K562 (cell line): ENCODE measurements at places on chromosomes 16 and 17.

DNA sequence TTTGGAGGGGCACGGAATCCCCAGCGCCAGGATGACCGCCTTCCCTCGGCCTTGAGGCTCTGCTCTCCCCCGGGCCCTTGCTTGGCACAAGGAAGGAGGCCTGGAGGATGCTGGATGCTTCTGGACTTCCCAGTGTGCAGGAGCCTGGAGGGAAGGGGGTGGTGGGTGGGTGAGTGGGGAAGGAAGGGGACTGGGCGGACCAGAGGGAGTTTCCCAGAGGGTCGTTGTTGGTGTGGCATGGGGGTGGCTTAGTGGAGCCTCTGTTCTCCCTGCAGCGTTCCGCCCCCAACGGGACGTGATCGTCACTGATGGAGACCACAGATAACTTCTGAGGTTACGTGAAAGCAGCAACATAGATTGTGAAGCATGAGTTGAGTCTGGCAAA is 140.0 kb downstream of the IRF8 start:
- no peak for DNase-seq

- no peak for DNase-seq
Observed at GRCh38 chr17:76542984-76543383, 3.1 kb downstream of the PRCD start.

- DNase-seq: peak; percentile 87
Observed at GRCh38 chr17:82065638-82066303, at the start of gene DUS1L. TSS of gene DUS1L (minus strand) at chr17:82065804. CDS start at chr17:82065059, 745 bp downstream.

GRCh38 chr17:78780335-78780734 is 1.7 kb downstream of the CYTH1 start:
- no peak for DNase-seq

DNA sequence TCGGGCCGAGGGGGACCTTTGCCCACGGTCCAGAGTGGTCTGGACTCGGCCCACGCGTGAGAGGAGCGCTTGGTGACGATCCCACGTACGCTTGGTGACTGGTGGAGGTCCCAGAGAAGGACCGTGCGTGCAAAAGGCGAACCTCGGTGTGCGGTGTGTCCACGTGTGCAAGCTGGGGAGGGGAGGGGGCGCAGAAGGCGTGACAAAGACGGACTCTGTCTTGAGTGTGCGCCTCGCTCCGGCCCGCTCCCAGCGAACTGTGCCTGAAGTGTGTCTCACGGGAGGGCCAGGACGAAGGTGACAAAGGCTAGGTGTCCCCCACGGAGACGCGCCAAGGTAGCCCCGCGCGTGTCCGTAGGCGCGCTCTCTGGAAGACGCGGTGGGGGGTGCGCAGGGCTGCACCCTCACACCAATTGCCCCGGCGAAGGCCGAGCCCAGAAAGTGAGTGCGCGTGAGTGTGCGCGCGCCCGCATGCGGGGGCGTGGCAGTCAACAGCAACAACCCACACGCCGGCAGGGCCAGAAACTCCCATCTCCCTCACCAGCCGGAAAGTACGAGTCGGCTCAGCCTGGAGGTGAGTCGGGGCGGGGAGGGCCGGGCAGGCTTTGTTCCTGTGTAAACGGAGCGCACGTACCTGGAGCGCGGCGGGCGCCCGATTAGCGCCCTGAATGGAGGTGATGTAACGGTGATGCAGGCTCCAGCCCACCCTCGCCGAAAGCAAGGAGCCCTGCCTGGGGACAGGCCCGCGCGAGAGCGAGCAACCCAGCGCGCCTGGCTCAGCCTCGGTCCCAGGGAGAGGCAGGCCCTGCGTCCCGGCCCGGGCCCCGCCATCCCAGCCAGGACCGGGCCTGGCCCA is at the start of gene GPRC5C:
TSS of gene GPRC5C (plus strand) at position 521 of the 856 bp plus-strand sequence. CDS start 7,689 bp downstream, outside the sequence.
- peak; percentile 55 for DNase-seq
